Mammary microvascular endothelial cell (primary cell): ENCODE measurements at places on chromosomes 3 and 15. TPM values are rescaled to one million over a fixed set of nuclear protein-coding genes. Genes with fewer than 3 reads are reported as not detected.

Gene WDR93
- total RNA-seq: not detected in 2 replicates

Gene PROS1
- 7.2 and 11.1 TPM in 2 replicates for total RNA-seq

Gene SPATA12
- total RNA-seq: 0.13 and 0.15 TPM in 2 replicates

Gene SMCO1
- not detected in 2 replicates for total RNA-seq
